ENCODE measurements at places on chromosomes 7 and 10. TPM values are rescaled to one million over a fixed set of nuclear protein-coding genes. Genes with fewer than 3 reads are reported as not detected.

Gene PDK4
- total RNA-seq = 712 TPM

Gene MAGI2
- total RNA-seq = 5.9 TPM

Gene COL17A1
- total RNA-seq = 6.2 TPM

Gene TLX1
- not detected for total RNA-seq

Gene OR6V1
- total RNA-seq = not detected

Gene GPR85
- total RNA-seq = 2.3 TPM

Gene NUTM2D
- total RNA-seq = 4.8 TPM

Gene ADAMTS14
- not detected for total RNA-seq

Gene ALOX5
- total RNA-seq = 6.3 TPM

Gene MACC1
- total RNA-seq = not detected

Gene DNAJC30
- 6.3 TPM for total RNA-seq

Gene LRRN3
- 66.7 TPM for total RNA-seq

Gene FAS
- 12.2 TPM for total RNA-seq

Gene MSMB
- total RNA-seq = not detected

Gene GPR15LG
- total RNA-seq = not detected

Gene CADPS2
- total RNA-seq = 11.8 TPM

Gene FOXI2
- not detected for total RNA-seq

Gene CALCR
- not detected for total RNA-seq

Gene LRRD1
- total RNA-seq = not detected

Gene SPDYE5
- total RNA-seq = not detected

Gene WAPL
- total RNA-seq = 20.2 TPM

Gene NCF1
- total RNA-seq = 3.0 TPM

Gene SPDYE2B
- total RNA-seq = not detected

Data from right atrium auricular region (tissue), 2 donors.